ENCODE measurements at places on chromosomes 7 and 10.
A peak's percentile ranks its signal among the peaks of the same experiment; 100 is the strongest.

DNA sequence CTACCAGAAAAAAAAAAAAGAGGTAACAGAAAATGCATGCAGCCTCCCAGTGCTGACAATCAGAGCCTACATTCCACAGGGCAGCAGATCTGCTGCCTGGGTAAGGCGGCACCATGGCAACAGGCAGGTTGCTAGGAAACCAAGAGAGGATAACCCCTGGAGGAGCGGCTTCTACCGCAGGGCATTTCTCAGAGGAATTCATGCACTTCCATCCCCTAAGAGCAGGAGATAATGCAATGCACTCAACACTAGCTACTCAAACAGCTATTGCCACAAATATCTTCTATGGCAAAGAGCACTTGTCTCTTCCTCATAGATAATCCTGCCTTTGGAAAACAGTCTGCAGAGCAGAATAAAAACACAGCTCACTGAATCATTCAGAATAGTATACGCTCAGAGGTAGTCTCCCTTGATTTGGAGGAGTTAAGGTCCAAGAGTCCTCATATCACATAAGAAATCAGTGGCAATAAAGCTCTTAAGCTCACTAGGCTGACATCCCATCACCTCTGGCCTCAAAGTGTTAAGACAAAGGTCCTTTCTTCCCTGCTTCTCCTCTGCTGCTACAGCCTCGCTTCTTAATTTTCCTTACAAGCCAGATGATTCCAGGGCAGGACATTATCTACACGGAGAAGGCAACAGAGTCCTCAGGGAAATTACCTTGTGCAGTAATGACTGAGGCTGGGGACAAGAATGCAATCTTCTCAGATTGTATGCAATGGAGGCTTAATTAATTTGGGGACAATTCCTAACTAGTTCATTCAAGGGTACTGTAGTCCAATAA, 10.7 kb downstream of the PSAP start:
- DNase-seq, result peak; percentile 97

DNA sequence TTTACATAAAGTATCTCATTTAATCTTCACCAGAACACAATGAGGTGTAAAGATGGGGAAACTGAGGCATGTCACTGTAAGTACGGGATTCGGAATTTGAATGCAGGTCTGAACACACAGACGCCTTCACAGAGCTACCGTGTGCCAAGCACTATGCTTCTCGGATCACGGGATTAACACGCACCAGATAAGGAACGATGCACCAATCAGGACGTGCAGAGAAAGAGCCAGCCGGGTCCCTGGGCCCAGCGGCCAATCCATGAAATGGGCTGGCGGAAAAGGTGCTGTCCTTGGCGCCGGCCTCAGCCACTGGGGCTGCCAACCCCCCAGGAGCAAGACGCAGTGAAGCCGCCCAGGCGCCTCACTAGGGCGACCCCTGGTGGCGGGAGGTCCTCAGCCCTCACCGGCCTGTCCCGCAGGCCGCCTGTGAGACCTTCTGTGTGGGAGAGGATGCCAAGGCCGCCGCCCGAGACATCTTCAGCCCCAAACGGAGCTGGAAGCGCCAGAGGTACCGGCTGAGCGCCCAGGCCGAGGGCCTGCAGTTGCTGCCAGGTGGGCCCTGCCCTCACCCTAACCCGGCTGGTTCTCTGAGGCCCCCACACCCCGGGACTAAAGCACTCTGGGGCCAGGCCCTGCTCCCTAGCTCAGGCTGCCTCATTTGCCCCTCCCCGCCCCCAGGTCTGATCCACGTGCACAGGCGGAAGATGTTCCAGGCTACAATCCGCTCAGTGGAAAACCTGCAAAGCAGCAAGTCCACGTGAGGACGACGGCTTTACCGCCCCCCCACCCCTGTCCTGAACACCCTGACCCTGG, 15.6 kb downstream of the ATG9B start:
- peak; percentile 96 for DNase-seq

GRCh38 chr7:112994656-112995055, 92.0 kb downstream of the GPR85 start:
- no peak for DNase-seq

GRCh38 chr10:127907411-127908105, 655 bp downstream of the PTPRE start:
- DNase-seq, result no peak

DNA sequence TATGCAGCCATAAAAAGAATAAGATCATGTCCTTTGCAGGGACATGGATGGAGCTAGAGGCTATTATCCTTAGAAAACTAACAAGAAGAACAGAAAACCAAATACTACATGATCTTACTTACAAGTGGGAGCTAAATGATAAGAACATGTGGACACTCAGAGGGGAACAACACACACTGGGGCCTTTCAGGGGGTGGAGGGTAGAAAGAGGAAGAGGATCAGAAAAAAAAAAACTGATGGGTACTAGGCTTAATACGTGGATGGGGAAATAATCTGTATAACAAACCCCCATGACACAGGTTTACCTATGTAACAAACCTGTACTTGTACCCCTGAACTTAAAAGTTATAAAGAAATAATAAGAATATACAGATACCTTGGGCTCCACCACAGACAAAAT, 514.2 kb downstream of the ARL4A start:
- no peak for DNase-seq

DNA sequence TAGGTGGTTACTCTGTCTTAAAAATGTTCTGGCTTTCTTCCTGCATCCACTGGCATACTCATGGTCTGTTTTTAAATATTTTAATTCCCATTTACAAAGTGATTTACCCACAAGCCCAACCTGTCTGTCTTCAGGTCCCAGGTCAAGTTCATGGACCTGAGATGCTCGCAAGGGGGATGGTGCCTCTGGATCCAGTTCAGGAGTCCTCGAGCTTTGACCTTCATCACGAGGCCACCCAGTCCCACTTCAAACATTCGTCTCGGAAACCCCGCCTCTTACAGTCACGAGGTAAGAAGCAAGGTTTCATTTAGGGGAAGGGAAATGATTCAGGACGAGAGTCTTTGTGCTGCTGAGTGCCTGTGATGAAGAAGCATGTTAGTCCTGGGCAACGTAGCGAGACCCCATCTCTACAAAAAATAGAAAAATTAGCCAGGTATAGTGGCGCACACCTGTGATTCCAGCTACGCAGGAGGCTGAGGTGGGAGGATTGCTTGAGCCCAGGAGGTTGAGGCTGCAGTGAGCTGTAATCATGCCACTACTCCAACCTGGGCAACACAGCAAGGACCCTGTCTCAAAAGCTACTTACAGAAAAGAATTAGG, 8.7 kb downstream of the ZKSCAN1 start:
- DNase-seq, result no peak

- DNase-seq, result no peak
Measured at GRCh38 chr10:105585753-105586152, 944.7 kb downstream of the SORCS3 start.

DNA sequence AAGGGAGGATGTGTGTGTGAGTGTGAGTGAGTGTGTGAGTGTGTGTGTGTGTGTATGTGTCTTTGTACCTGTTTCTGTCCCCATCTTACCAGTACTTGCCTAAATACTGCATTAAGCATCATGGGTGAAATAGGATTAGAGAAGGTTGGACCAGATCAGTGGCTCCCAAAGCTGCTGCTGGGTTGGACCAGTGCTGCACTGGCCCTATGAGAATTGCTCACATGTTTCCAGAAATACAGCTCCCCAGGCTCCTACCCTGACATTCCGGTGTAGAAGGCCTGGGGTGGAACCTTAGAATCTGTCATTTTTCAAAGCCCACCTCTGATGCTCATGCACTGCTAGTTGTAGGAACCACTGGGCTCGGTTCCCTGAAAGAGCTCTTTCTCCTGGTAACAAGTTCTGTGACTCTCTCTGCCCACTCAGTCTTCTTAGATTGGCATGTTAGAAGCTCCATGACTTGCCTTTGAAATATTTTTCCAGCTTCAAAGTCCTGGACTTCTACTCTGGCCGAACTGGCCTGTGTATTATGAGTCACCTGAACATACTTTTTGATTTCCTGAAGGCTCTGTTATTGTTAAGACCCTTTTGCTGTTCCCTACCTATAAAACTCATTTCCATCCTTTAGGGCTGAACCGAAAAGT, 224.7 kb downstream of the CUX1 start:
- no peak for DNase-seq

DNA sequence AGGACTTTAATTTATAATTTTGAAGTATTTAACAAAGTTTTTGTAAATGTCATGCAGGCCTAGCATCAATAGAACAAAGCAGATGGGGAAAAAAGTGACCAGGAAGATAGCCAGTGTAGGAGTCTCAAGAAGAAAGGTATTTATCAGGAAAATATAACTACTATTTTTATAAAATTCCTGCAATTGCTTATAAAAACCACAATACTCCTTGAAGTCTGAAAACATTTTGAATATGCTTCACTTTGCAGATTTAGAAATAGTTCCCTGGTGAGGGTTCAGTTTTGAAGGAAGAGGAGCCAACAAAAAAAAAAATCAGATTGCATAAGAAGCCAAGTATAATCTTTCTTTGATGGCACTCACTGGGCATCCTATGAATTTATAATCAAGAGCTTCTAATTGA, 34.1 kb downstream of the MTERF1 start:
- no peak for DNase-seq

DNA sequence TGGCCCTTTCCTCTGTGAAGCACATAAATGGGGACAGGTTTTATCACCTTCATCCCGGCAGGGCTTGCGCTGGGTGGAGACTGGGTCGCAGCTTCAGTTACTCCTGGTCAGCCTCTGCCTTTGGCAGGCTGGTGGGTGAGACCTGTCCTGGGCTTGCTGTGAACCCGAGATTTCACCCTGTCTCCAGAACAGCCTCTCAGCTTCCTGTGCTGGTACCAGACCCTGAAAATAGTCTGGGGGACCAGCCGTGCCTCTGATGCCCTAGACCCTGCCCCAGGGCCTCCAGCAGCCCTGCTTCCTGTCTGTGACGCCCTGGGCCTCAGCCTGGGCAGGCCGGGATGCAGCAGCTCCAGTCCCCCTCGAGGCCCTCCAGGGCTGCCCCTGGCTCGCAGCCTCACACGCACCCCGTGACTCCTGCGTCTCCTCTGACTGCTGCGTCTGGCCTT, 13.2 kb upstream of the PWWP2B start:
- DNase-seq, result no peak

DNA sequence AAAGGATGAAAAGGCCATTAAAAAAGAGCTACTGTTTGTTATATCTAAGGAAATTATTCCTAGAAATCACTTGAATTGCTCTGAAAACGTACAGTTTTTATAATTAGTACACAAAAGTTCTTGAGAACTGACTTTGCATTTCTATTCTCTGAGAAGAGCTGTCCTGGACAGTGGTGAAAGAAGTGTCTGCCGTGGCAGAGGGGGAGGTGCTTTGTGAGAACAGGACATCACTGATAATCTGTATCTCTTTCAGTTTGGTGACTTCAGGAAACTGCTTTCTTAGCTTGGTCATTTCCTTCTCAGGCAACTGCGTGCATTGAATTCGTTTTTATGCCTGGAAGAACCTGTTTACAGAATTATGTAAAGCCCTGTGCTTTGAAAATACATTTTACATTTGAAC, 52.1 kb downstream of the POLL start:
- no peak for DNase-seq

GRCh38 chr10:118729641-118730258, 25.0 kb downstream of the CACUL1 start:
- DNase-seq, result no peak

- peak; percentile 71 for DNase-seq
Measured at GRCh38 chr10:124417895-124418725, 613 bp downstream of the OAT start.

Data from ELF-1 (cell line).